ENCODE measurements at places on chromosomes 7 and 10.

GRCh38 chr10:132465889-132466519 is 69.0 kb downstream of the PWWP2B start:
- no peak for ATAC-seq

GRCh38 chr10:23359692-23360380 is 15.2 kb upstream of the C10orf67 start:
- peak; percentile 89 for ATAC-seq

GRCh38 chr10:74507951-74508350 is 318.4 kb upstream of the KAT6B start:
- ATAC-seq, result no peak

GRCh38 chr7:19377611-19378344 is 232.6 kb upstream of the FERD3L start:
- ATAC-seq, result no peak

DNA sequence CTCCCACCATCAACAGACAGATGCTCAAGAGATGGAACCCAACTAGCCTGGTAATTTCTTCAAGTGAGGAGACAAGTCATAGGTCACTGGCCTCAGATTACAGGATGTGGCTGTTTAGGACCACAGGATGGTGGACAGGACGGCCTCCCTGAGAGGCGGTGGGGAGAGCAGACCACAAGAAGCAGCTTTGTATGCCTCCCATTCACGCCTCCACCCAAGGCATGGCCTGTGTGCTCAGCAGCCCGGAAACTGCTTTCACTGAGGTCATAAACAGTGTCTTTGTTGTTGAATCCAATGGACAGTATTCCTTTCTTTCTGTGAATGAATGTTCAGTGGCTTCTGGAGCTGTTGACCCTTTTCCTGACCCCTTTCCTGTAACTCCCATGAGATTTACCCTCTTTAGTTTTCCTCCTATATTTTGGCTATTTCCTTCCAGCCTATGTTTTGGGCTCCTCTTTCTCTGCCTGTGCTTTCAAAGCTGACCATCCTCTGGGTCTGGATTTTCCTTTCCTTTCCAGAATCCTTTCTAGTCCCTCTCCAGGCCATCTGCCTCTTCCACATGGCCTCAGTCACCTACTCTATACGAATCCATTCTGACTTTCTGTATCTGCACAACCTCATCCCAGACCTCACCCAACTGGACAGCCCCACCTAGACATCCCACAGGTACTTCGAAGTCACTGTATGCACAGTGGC is 32.4 kb upstream of the INPP5F start:
- no peak for ATAC-seq

DNA sequence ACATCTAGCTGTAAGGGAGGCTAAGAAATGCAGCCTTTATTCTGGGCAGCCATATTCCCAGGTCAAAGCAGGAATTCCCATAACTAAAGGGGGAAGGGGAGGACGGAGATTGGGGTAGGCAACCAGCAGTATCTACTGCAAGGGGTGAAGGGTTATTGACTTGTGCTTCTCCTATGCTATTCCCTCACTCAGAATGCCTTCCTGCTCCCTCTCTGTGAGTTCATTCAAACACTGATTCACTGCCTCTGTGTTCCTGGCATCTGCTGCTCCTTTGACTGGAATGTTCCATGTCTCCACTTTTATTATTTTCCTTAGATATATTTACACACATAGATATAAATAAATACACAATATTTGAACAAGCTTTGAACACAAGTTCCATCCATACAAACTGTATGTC is 11.1 kb downstream of the HTR7 start:
- ATAC-seq, result peak; percentile 27

GRCh38 chr7:2510909-2511768 is 8.4 kb upstream of the LFNG start:
- ATAC-seq, result peak; percentile 40

Data from esophagus mucosa (tissue), 1 donor.